H1 (cell line): ENCODE measurements at places on chromosomes 7 and 10. TPM values are rescaled to one million over a fixed set of nuclear protein-coding genes. Genes with fewer than 3 reads are reported as not detected.

GHRHR gene
- 6.1 and 6.5 TPM in 2 replicates for total RNA-seq

SYT15B gene
- not detected in 2 replicates for total RNA-seq

CPXM2 gene
- 2.5 and 2.9 TPM in 2 replicates for total RNA-seq

MPP7 gene
- total RNA-seq, result 9.3 and 9.8 TPM in 2 replicates

- H3K4me1 ChIP-seq, result no peaks in the 10 kb centered on the region
- DNase-seq, result no peak
Measured at GRCh38 chr7:34096198-34096651, 190.9 kb downstream of the BMPER start.

GRCh38 chr7:77538281-77539212 is 1.5 kb downstream of the PTPN12 start:
- DNase-seq, result peak; percentile 65
- H3K4me3 ChIP-seq, result peak overlapping the region; percentile 94
- no peaks in the 10 kb centered on the region for H3K36me3 ChIP-seq
- peak overlapping the region; percentile 83 for H3K27ac ChIP-seq
- H3K4me1 ChIP-seq, result 0 out of 2 replicates have a peak, but pooled peaks cover 3% of the 10 kb centered on the region
- no peaks in the 10 kb centered on the region for H3K27me3 ChIP-seq

- no peak overlapping the region for H3K27ac ChIP-seq
- H3K27me3 ChIP-seq, result no peaks in the 10 kb centered on the region
- H3K36me3 ChIP-seq, result no peaks in the 10 kb centered on the region
- DNase-seq, result no peak
- no peak overlapping the region for H3K4me3 ChIP-seq
Measured at GRCh38 chr7:22542254-22542653, 42.3 kb upstream of the STEAP1B start.

DNA sequence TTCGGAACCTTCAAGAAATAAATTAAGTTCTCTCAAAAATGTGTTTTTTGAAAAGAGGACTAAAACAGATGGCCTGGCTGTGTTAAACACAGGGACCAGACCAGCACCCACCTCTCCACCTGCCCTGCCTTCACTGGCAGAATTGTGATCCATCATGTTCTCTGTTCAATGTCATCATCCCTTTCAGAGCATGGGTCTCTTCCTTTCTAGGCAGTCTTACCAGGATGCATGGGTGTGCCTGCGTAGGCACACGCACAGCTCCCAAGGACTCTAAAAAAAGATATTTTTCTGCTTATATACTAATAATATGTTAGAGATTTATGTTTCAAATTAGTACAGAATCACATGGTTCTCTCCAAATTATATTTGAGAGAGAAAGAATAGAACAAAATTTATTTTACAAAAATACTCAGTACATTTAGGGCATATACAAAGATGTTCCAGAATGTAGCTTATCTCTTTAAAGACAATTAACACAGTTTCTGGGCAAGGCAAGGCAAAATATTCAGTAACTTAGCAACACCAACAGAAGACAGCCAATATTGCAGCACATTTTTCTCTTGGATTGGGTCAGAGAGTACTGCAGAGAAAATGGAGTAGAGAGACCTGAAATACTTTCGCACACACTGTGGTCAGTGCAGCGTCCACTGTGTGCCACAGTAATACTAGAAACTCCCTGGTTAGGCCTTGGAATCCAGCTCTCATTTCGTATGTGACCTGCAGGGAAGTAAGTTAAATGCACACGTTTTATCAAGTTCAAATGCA is 52.8 kb downstream of the EGFR start:
- no peak for DNase-seq
- H3K27ac ChIP-seq, result no peak overlapping the region
- H3K27me3 ChIP-seq, result no peaks in the 10 kb centered on the region
- no peak overlapping the region for H3K4me3 ChIP-seq
- H3K4me1 ChIP-seq, result no peaks in the 10 kb centered on the region
